Stimulated activated CD4-positive, alpha-beta T cell treated with anti-CD3 and anti-CD28 coated beads, Interleukin-1b, Interleukin-23, amount 100 ng/mL, for 4 hours (primary cell): ENCODE measurements at places on chromosomes 7 and 10.

- no peak for DNase-seq
These were observed 5.5 kb downstream of the WNT8B start for GRCh38 chr10:100468322-100468721.

DNA sequence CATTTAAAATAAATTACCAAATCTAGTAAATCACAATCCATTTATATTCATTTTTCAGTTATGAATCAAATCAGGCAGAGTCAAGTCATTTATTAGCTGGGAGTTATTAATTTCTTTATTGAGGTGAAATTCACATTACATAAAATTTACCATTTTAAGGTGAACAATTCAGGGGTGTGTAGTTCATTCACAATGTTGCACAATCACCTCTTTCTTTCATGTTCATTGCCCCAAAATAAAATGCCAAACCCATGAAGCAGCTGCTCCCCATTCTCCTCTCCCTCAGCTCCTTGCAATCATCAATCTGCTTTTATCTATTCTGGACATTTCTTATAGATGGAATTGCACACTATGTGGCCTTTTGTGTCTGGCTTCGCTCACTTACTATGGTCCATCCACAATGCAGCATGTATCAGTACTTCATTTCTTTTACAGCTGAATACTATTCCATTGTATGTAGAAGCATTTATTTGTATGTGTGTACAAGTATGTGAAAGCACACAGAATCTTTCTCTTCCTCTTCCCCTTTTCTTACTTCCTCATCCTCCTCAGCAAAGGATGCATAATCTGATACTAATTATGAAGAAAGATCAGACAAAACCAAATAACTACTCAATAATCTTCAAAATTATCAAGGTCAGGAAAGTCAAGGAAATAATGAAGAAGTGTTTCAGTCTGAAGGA lies 60.6 kb downstream of the LMBR1 start:
- DNase-seq: no peak

DNA sequence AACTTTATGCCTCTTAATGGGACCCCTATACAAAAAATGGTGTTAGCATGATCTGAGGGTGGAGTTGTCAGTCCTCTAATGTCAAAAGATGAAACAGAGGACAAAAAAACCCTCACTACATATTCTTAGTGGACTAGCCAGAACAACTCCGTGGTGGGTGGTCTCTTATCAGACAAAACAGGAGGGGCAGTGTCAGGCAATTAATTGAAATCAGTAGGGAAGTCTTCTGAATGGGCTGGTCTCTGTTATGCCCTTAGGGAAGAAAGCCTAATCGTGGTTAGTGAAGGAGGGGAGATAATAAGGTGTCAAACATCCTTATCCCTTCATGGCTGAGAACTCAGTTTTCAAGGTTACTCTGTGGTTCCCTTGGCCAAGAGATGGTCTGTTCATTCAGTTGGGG lies 909.4 kb downstream of the GRID1 start:
- no peak for DNase-seq

- no peak for DNase-seq
These were observed 520 bp downstream of the MOSPD3 start for GRCh38 chr7:100612730-100613390.

GRCh38 chr10:25142116-25142864 lies 32.5 kb upstream of the GPR158 start:
- DNase-seq: no peak

GRCh38 chr10:120477743-120478141 lies 20.7 kb downstream of the PLPP4 start:
- no peak for DNase-seq

DNA sequence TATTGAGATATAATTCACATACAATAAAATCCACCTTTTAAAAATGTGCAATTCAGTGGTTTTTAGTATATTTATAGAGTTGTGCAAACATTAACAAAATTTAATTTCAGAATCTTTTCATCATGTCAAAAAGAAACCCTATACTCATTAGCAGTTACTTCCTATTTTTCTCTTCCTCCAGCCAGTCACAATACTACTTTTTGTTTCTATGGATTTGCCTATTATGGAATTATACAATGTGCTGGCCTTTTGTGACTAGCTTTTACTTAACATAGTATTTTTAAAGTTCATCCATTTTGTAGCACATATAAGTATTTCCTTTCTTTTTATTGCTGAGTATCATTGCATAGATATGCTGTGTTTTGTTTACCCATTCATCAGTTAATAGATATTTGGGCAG lies 199.9 kb upstream of the IMMP2L start:
- no peak for DNase-seq

- no peak for DNase-seq
These were observed 69.5 kb downstream of the ADCY1 start for GRCh38 chr7:45643630-45644029.

DNA sequence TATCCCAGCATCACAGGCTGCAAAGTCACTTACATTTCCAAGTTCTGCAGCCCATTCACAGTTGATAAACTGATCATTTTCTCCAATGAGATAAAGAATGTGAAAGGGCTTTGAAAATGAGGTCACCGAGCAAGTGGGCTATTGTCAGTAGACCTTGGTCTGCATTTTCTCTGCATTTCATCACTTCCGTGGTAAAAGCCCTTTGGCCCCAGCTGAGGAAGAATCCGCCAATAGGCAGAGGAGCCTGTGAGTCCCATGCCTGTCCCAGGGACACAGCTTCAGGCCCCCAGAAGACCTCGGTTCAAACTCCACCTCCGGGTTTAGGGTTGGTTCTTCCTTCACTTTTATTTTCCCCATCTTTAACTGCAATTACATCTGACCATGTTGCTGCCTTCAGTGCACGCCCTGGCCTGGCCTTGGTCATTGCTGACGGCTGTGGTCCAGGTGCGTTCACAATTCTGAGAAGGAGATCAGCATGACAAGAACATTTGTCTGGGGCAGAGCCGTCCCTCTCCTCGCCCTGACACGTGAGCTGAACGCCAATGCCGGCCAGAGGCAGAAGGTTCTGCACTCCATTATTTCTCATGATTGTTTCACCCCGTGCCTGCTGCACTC lies 292.5 kb downstream of the TCERG1L start:
- DNase-seq: no peak

GRCh38 chr10:127805950-127806349 lies 69.0 kb downstream of the FOXI2 start:
- no peak for DNase-seq

DNA sequence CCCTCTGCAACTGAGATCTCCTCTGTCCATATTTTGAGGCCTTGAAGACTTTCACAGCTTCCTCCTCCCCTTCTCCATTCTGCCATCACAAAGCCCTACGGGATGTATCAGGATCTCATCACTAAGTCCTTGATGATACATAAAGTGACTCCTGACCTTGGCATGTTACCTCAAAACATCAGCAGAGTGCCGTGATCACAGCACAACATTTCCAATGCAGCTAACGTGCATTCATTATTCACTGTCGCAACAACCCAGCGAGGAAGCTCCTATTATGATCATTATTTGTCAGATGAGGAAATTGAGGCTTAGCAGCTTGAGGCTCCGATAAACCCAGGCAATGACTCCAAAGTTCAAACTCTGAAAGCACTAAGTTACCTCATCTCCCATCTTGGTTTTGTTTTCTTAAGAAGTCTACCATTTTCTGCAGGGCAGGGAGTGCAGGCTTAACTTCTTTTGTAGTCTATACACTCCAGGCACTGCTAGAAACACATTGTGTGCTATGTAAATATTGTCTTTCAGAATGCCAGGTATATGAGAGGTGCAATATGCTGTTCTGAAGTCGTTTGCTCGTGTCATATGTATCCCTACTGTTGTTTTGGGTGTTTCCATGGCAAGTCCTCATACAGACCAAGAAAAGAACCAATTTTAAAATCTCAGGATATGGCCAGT lies 80.6 kb upstream of the C1QL3 start:
- no peak for DNase-seq

- DNase-seq: no peak
These were observed 43.4 kb upstream of the KLF14 start for GRCh38 chr7:130777426-130777825.

DNA sequence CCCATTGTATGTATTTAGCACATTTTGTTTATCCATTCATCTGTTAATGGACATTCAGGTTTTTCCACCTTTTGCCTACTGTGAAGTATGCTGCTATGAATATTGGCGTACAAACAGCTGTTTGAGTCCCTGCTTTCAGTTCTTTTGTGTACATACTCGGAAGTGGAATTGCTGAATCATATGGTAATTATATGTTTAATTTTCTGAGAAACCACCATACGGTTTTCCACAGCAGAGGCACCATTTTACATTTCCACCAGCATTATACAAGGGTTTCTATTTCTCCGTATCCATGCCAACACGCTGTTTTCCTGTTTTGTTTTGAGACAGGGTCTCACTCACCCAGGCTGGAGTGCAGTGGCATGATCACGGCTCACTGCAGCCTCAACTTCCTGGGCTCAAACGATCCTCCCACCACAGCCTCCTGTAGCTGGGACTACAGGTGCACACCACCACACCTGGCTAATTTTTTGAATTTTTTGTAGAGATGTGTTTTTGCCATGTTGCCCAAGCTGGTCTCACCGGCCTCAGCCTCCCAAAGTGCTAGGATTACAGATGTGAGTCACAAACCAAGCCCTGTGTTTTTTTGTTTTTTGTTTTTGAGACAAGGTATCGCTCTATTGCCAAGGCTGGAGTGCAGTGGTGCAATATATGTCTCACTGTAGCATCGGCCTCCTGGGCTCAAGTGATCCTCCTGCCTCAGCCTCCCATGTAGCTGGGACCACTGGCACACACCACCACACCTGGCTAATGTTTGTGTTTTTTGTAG lies 22.1 kb upstream of the FBXW4 start:
- no peak for DNase-seq

- DNase-seq: no peak
These were observed 34.1 kb upstream of the INPP5F start for GRCh38 chr10:119691726-119692125.

- no peak for DNase-seq
These were observed 27.5 kb downstream of the PVRIG start for GRCh38 chr7:100247152-100247757.

GRCh38 chr7:94433224-94433623 lies 38.5 kb downstream of the COL1A2 start:
- DNase-seq: no peak

- DNase-seq: no peak
These were observed 29.6 kb downstream of the FAM133B start for GRCh38 chr7:92560602-92561001.

DNA sequence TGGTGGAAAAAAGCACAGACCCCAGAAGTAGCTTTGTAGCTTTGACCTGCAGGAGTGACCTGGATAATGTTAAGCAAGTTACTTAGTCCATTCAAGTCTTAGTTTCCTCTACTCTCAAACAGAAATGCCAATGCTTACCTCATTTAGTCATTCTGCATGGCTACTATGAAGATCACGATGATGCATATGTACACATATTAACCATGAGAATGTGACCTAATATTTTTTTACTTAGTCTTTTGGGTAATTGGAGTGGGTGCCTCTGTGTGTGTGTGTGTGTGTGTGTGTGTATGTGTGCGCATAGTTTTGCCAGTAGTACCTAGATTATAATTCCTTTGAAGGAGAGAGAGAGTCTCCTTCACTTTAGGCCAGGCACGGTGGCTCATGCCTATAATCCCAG lies 95.8 kb downstream of the NRP1 start:
- DNase-seq: no peak

- DNase-seq: no peak
These were observed 108.1 kb downstream of the EEPD1 start for GRCh38 chr7:36261019-36261754.

- DNase-seq: no peak
These were observed 4.0 kb downstream of the ITGB1 start for GRCh38 chr10:32954080-32954479.

GRCh38 chr10:49162063-49162462 lies 26.1 kb downstream of the TMEM273 start:
- DNase-seq: no peak

- no peak for DNase-seq
These were observed 4.7 kb downstream of the MYL10 start for GRCh38 chr7:101624246-101625001.
